ENCODE measurements at places on chromosomes 2 and 18.

DNA sequence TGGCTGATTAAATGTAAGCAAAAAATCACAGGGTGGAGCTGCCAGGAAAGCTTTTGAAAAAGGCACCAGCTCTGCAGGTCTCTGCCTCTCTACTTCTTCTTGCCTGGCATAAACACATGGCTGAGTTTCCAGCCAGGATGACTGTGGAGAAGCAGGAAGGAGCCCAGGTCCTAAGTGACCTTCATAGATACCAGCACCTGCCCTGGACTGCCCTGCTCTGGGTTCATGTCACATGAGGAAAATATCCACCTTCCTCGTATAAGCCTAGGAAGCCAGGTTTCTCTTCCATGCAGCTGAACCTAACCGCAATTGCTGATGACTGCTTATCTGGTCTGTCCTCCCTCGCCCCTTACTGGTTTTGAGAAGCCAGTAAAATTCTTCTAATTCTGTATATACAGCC lies 47.8 kb upstream of the CREB1 start:
- DNase-seq: no peak

GRCh38 chr2:132256251-132256902 lies 94.6 kb upstream of the ANKRD30BL start:
- no peak for DNase-seq

DNA sequence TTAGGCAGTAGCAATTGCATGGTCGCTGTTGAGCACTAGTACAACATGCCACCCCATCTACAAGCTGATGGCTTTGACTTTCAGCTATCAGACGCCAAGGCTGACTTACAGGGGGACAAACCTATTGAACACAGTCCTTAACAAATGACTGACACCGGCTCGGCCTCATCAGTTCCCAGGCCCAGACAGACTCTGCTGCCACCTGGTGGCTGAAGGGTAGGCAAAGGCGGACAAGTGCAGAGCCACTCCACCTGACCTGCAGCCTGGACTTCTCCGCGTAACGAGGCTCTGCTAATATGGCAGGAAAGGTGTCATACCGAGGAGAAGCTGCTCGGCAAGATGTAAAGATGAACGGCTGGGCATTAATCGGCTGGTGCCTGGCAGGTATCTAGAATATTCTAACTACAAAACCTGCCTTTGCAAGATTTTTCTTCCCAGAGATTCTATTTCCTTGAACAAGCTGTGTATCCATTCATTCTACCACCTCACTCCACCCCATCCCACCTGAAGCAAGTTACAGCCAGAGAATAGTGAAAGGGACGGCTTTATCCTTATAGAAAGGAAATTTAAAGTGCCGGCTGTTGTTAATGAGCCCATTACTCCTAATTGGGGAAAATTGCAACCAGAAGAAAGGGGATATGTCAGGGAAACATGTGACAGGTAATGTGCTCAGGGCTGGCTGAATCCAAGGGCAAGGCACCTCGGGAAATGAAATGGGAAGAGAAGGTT lies 67.4 kb downstream of the STEAP3 start:
- DNase-seq: no peak

GRCh38 chr2:200788121-200788718 lies 23.5 kb upstream of the BZW1 start:
- no peak for DNase-seq

DNA sequence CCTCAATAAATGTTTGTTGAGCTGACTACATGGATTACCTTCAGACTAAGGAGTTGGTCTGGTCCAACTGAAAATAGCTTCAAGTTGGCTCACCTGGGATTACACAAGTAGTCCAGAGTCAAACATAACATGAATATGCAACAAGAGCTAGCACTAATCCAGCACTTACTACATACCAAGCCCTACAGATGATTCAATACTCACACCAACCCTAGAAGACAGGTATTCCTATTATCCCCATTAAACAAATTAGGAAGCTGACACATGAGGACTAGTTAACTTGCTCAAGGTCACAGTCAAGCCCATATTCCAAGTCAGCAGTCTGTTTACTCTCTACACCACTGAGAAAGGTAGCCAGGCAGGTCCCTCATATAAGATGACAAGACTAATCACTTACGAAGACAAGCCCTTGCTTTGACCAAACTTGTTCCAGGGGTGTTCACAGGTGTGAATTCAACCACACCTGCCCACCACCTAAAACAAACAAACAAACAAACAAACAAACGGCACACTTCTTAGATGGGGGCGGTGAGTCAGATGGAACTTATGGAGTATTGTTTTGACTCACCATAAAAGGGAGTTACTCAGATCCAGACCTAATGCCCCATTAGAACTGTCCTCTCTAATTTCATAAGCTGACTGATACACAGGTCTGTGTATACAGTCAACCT lies 29.1 kb downstream of the TMEM131 start:
- DNase-seq: no peak

DNA sequence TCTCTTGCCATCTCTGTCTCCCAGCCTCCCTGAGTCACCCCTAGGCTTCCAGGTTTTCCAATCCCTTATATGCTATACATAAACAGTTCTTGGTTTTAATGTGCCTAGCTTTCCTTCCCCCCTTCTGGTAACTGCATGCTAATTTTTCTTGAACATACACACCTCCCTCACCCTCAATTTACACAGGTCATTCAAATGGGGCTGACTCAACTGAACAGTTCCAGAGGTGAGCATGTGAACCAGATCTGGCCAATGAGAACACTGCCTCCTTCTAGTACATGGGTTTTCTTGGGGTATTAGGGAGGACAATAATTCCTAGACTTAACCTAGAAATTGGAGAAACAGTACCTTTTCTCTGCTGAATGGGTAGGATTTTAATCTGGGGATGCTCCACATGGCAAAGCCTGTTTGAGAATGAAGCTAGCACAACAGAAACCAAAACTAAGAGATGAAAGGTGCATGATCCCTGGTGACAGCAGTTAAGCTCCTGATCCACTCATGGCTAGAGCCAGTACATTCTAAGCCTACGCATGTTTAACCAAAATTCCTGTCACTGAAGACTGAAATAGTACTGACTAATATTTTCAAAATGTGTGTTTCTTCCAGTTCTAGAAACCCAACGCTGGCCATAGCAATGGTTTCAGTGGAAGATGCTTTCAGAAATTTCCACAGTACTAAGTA lies 11.8 kb downstream of the SLC25A12 start:
- no peak for DNase-seq

- no peak for DNase-seq
These were observed 828 bp downstream of the DYNC1I2 start for GRCh38 chr2:171688129-171688465.

GRCh38 chr2:24626131-24626530 lies 135.1 kb downstream of the NCOA1 start:
- no peak for DNase-seq

GRCh38 chr2:106886916-106887758 lies 1.2 kb upstream of the ST6GAL2 start:
- DNase-seq: no peak

DNA sequence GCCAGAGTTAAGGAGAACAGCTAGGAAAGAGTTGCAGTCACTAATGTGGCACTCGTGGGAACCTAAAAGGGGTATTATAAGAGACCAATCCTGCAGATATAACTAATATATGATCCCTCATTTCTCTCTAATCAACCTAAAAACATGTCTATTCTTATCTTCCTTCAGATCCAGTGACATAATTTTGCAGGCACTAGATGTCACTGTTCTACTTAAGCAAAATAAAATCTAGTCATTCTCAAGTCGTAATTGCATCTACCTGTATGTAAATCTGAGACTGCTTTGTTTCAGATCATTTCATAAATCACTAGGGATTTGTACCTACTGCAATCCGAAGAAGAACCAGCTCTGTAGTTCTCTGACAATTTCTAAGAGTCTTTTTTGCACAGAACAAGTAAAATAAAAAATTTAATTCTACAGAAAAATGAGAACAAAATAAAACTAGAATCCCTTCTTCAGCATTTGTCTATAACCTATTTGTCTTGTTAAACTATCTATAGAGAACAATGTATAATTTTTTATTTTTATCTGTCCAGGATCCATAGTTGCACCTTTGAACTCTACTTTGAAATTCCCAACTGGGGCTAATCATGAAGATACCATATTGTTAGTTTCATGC lies 56.5 kb upstream of the ERBB4 start:
- DNase-seq: no peak

GRCh38 chr18:56112013-56112749 lies 524.2 kb upstream of the TCF4 start:
- DNase-seq: no peak

DNA sequence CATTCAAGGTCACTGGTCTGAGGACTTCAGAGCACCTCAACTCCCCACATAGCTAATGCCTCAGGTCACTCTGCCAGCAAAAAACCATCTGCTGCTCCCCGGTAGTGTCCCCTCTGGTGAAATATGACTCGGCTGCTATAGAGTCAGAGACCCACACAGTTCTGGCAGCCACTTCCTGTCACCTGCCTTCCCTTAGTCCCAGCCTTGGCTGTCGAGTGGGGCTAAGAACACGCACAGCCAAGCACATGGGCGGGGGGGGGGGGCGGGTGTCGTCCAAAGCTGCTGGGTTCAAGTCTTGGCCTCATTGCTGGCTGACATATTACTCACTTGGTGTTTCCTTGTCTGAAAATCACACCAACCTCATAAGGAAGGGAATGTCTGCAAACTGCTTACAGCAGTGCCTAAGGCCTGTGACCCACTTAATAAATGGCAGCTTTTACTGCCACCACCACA lies 37.5 kb downstream of the POLR1A start:
- DNase-seq: no peak

- DNase-seq: no peak
These were observed 367.6 kb upstream of the CWC22 start for GRCh38 chr2:180374502-180375281.

GRCh38 chr2:179277429-179278196 lies 13.0 kb upstream of the SESTD1 start:
- DNase-seq: no peak

- no peak for DNase-seq
These were observed 6.2 kb upstream of the NEU2 start for GRCh38 chr2:233026198-233026813.

GRCh38 chr2:8684540-8684877 lies 2.7 kb downstream of the ID2 start:
- no peak for DNase-seq

- no peak for DNase-seq
These were observed 100.2 kb downstream of the TWIST2 start for GRCh38 chr2:238947920-238948710.

- no peak for DNase-seq
These were observed 78.5 kb upstream of the PTPRM start for GRCh38 chr18:7488571-7488970.

DNA sequence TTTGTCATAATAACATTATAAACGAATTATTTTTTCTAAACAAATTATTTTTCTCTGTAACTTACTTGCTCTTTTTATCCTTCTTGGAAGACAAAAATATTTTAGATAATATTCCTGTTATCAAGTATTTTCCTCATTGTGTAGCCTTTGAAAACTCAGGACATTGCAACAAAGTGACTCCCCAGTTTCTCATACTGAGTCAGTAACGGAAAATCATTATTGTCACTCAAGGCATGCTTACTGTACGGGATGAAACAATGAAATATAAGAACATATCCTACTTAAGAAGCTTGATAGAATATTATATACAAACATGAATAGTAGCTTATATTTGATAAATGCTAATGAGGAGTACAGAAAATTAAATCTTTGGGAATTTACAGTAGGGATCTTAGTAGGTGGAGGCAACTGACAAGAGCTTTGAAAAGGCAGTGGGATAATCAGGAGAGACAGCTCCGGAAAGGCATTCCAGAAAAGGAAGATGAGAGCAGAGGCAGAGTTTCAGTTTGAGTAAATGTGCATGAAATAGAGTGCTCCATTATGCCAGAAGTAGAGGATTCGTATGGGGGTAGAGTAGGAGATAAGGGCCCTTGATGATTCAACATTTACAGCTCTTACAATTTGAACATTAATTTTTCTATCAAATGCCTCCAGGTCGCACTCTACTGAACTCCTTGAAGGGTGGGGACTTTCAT lies 14.0 kb upstream of the YES1 start:
- DNase-seq: no peak

GRCh38 chr18:76491776-76492668 lies 3.0 kb downstream of the ZNF516 start:
- no peak for DNase-seq

DNA sequence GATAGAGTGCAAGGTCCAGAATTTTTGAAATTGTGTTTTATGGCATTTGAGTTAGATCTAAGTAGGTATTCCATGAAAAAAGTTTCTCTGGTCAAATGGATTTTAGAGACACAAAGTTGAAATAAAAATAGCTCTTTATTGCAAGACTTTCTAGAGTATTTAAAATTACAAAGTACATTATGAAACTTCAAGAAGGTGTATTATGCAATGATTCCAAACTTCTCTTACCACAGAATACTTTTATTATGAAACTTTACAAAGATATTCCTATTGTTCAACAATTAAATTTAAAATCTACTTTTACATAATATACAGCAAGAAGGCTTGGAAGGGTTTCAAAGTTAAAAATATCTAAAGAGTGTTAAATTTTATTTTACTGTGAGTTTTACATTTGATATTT lies 65.9 kb downstream of the CALCRL start:
- no peak for DNase-seq

GRCh38 chr18:53268455-53268854 lies 928.5 kb downstream of the DCC start:
- no peak for DNase-seq

DNA sequence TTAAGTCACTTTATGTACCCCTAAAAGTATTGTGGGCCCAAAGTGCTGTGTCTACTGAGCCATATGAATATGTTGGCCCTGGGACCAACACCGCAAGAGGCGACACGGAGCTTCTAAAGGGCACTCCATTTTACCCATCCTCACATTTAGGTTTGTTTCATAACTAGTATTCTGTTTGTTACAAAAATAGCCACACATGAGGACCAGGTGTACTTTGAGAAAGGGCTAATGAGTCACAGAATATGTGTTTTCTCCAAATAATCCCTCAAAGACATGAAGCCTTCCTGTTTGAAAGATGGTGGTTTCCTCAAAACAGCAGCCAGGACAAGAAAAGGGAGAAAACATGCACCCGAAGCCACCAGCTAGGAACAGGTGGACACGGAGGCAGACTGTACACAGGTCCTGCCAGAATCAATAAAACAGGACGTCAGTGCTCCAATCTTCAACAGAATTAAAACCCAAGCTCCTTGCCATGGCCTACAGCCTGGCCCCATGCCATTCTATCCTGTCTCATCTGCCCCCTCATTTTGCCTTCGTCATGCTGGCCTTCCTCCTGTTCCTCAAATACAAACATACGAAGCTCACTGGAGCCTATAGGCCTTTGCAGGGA lies 21.8 kb upstream of the GRB14 start:
- DNase-seq: no peak

DNA sequence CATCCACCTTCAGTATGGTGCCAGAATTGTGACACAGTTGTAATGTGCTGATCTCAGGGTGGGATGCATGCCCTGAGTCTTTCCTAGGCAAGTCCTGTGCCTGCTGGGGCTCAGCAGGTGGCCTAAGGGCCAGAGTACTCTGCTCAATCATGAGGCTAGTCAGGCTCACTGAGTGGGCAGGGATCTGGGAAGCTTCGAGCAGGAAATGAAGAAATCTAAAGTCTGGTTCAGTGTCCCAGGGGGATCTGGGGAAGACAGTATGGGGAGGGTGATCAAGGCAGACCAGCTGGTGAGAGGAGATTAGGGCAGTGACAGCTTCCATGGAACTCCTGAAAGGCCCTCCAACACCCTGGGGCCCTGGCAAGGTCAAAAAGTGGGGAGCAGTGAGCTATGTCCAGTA lies 8.9 kb upstream of the ANKRD29 start:
- DNase-seq: no peak

- DNase-seq: no peak
These were observed 1.3 kb upstream of the PDK1 start for GRCh38 chr2:172554352-172555271.

- no peak for DNase-seq
These were observed 87.3 kb downstream of the TNFRSF11A start for GRCh38 chr18:62412231-62412979.

Data from activated CD4-positive, CD25-positive, alpha-beta regulatory T cell treated with anti-CD3 and anti-CD28 coated beads, Interleukin-2, amount 50 U/mL, for 72 hours (primary cell).